ENCODE measurements at places on chromosomes 1 and 21.

DNA sequence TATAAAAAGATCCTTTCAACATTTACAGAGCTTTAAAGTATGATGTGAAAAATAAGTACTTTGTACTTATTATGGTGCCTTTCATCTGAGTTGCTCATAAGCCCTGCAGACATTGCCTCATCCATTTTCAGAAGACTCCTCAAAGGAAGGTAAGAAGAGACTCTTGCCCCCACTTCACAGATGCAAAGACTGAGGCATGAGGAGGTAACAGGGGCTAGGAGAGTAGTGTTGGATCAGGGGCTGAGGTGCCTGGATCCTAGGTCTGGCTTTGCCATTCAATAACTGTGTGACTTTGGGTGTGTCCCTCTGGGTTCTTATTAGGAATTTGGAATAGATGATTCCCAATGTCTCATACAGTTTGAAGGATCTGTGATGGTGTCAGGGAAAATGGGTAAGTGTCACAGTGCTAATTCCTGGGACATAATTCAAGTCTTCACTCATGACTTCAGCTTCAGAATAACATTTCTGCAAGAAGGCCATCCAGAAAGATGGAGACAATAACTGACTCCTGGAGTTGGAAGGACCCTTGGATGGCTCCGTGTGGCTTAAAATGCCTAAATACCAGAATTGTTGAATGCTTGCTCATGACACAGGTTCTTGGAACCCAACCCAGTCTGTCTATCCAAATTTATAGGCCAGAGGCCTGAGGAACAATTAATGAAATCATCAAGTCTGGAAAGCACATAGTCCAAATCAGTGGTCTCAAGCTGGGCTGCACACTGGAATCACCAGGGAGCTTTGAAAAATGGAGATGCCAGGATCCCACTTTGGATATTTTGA is 93.1 kb upstream of the RUNX1 start:
- no peak for DNase-seq

- DNase-seq, result no peak
These were observed 185.2 kb downstream of the LEPR start for GRCh38 chr1:65605621-65606020.

GRCh38 chr1:234602334-234603220 is 7.4 kb downstream of the IRF2BP2 start:
- DNase-seq, result no peak

DNA sequence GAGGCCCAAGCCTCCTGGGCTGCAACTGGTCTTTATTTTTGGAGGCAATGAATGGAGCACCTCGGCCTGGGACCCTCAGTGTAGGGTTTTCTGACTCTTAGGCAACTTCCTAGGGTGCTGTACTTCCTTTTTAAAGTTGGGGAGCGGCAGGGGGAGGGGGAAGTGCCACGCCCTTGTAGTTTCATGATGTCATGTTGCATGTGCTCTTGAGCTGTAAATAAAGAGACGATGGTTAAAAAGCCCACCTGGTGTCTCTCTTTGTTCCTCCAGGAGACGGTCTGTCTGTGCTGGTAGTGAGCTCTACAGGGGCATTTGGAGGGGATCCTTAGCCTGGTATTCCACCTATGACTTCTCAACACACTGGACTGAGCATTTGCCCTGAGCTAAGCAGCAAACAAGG is 10.3 kb upstream of the AGTRAP start:
- DNase-seq, result peak; percentile 54

DNA sequence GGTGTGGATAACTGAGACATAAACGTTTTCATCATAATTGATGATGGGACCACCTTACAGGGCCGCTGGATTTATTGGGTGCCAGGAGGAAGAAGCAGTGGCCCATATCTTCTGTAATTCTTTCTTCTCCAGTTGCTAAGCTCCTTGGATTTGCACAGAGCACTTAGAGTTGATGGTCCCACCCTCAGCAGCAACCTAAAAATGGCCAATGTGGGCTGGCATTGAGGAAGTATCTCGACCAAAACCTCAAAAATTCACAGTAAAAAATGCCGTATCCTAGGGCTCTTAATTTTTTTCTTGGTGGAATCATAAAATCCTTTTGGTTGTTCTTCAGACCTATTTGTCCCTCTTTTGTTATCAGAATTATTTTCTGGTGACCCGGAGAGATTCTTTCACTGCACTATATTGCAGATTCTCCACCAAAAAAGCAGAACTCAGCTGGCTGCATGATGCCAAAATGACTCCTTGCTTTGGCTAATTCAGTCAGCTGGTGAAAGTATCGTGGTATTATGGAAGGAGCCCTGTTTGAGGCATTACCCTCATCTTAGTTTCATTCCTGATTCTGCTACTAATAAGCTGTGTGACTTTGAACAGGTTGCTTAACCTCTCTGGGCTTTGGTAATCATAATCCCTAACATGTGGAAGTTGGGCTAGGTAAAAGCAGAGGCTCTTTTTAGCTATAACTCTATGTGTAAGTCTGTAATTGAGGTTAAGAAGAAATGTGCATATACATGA is 27.6 kb downstream of the KIRREL1 start:
- no peak for DNase-seq

GRCh38 chr21:42463861-42464515 is 32.0 kb downstream of the RSPH1 start:
- DNase-seq, result peak; percentile 83

GRCh38 chr1:9243066-9243739 is 8.6 kb downstream of the H6PD start:
- DNase-seq, result peak; percentile 12

- DNase-seq, result no peak
These were observed 54.6 kb upstream of the SIPA1L2 start for GRCh38 chr1:232684371-232685105.

DNA sequence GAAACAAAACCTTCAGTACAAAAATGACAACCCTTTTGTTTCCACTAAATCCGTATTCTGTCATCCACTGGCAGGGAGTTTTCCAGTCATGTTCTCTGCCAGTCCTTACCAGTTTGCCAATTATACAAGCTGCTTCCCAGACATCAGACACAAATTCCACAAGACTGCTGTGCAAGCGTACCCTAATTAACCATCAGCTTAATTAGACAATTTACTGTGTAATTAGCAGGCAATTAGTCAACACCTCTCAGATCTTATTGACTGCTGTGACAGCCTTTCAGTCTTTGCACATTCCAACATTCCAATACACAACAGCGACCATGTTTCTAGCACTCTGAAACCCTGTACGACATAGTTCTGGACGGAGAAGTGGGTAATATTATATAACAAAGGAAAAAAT is 420.1 kb downstream of the DPYD start:
- DNase-seq, result no peak

DNA sequence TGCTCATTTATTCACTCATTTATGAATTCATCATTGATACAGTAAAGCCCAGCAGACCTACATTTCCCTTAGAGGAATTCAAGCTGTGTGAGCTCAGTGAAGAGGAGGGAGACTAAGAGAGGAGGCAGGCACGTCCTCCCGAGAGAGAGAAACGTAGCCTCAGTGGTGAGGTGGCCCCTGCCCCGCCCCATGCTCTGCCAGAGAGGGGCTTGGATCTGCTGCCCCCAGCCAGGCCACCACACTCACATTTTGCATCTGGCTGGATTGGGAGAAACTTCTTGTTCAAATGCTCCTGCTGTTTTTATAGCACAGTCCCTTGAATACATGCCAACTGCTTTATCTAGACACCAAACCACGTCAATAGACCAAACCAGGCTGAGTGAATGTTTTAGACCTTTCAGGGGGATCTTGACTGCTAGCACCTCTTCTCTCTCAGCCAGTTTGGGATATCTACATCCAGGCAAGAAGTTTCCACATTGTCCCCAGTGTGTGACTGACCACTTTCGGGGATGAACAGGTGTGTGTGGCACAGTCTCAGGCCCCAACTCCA is 67.7 kb upstream of the AJAP1 start:
- no peak for DNase-seq

- DNase-seq, result no peak
These were observed 112.3 kb downstream of the HLX start for GRCh38 chr1:220991506-220991905.

DNA sequence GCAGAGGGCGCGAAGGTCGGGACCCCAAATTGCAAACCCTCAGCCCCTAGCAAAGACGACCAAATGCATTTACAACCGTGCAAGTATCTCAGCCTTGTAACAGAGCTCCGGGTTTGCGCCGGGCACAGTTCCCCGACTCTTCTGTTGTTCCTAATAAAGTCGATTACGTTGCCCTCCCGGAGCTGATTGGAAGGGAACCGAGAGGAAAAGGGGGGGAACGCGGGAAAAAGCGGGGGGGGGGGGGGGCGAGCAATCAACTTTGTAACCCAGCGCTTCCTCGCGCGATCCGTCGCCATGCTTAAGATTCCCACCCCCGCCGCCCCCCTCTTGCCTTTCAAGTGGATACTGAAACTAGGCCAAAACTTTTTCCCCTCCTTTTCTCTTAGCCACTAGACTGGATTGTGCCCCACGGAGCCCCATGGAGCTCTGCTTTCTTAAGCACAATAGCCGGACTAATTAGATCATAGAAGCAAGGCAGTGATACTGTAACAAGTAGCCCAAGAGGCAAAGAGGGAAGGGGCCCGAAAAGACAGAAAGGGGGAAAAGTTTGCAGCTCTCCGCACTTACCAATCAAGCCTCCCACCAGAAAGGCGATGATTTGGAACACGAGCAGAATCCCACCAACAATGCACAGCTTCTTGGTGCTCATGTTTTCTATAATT is 565 bp downstream of the WLS start:
- DNase-seq, result no peak

GRCh38 chr1:14980621-14981218 is 172.8 kb upstream of the TMEM51 start:
- no peak for DNase-seq

DNA sequence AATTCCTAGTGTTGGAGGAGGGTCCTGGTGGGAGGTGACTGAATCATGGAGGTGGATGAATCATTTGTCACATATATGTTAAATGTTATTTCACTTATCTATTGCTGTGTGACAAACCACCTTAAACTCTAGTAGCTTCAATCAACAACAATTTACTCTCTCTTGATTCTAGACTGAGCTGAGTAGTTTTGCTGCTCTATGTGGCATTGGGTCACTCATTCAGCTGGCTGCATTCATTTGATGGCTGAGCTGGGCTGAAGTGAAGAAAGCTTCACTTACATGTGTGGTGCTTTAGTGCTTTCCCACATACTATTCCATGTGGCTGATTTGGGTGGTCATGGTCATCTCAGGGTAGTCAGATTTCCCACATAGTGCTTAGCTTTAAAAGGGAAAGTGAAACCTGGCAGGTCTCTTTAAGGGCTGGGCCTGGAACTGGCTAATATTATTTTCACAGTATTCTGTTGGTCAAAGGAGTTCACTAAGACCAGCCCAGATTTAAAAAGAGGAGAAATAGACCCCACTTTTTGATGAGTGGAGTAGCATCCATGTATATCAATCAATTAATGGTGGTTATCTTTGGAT is 10.5 kb downstream of the DNAH14 start:
- DNase-seq, result no peak

DNA sequence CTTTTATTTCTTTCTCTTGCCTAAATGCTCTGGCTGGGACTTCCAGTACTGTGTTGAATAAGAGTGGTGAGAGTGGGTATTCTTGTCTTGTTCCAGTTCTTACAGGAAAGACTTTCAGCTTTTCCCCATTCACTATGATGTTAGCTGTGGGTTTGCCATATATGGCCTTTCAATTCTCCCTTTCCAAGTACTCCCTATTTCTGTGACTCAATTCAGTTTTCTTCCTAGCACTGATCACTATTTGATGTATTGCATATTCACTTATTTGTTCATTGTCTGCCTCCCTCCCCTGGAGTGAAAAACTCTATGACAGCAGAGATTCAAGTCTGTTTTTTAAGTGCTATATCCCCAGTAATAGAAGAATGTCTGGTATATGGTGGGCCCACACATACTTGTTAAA is 618.2 kb upstream of the CAMK1G start:
- DNase-seq, result no peak

All from CD4-positive, alpha-beta T cell treated with Interleukin-15 for 1 hour (primary cell).